ENCODE measurements at places on chromosomes 16 and 17. TPM values are rescaled to one million over a fixed set of nuclear protein-coding genes. Genes with fewer than 3 reads are reported as not detected.

- no peak for DNase-seq
Observed at GRCh38 chr17:65776890-65777289, 215.4 kb upstream of the AXIN2 start.

DNA sequence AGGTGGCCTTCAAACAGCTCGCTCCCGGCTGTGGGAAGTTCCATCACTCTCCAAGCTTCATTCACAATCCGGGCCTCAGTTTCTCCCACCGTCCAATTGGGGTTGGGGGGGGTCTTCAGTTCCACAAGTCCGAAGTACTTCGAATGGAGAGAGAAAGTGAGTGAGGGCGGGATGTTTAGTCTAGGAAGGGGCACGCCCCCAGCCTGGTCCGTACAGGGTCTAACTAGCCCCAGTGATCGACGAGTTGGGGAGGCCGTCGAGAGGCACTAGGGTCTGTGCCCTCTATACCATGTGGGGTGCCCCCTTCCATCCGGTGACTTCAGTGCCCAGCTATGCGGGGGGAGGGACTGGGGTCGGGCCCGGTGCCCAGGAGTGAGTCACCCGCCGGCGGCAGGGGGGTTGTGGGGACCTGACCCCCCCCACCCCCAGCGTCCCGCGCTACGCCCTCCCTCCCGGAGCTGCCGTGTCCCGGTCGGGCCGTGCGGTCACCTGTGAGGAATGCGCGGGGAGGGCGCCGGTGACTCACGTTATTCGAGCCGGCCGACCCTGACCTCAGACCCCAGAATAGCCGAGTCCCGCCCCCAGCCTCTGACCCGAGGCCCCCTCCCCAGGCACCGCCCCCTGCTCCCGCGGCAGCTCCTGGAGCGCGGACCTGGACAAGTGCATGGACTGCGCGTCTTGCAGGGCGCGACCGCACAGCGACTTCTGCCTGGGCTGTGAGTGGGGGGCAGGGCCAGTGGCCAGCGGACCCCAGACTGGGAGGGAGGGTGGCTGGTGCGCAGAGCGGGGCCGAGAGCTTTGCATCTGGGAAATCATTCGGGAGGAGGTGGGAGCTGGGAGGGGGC, 658 bp downstream of the TNFRSF12A start:
- DNase-seq = peak; percentile 85

- no peak for DNase-seq
Observed at GRCh38 chr17:71252436-71252835, 868.4 kb upstream of the SOX9 start.

DNA sequence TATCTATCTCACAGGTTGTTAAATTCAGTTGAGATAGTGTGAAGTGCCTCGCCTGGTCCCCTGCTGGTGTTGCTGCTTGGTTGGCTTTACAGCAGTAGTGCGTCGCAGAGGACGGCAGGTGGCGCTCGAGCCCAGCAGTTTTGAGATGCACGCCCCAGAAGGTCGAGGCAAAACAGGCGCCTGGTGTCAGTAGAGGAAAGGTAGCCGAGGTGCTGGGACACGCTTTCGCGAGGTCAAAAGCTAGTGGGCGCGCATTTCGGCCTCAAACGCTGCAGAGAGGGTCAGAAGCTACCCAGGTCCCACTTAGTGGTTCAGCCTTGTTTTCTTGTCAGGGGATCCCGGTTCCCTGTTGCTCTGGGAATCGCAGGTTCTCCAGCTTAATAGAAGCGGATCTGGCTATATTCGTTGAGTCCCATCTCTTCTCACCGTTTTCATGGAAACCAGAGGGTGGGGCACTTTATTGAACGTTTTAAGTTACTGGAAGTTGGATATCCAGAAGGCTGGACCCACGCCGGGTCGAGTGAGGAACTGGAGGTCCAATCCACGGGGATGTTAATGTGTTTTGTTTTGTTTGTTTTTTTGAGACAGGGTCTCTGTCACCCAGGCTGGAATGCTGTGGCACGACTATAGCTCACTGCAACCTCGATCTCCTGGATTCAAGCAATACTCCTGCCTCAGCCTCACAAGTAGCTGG, 10.3 kb upstream of the ZFP90 start:
- peak; percentile 71 for DNase-seq

Gene TPSD1
- not detected for total RNA-seq

Gene MYO1D
- 32.1 TPM for total RNA-seq

Gene HBA2
- total RNA-seq = not detected
